ENCODE measurements at places on chromosomes 11 and 22. TPM values are rescaled to one million over a fixed set of nuclear protein-coding genes. Genes with fewer than 3 reads are reported as not detected.

The TSGA10IP gene
- 0.68 TPM for total RNA-seq

The CRKL gene
- total RNA-seq = 72.0 TPM

The CDPF1 gene
- total RNA-seq = 16.2 TPM

The TMEM132A gene
- total RNA-seq = 18.7 TPM

The MRGPRX4 gene
- total RNA-seq = not detected

The ISX gene
- 0.14 TPM for total RNA-seq

The MUC5B gene
- total RNA-seq = 17.3 TPM

The OR51G2 gene
- not detected for total RNA-seq

The NCR3LG1 gene
- total RNA-seq = 0.41 TPM

The ANO1 gene
- 43.9 TPM for total RNA-seq

- no peak for DNase-seq
Measured at GRCh38 chr22:49307481-49307830, 520.2 kb downstream of the BRD1 start.

GRCh38 chr11:36033082-36033751, 89.4 kb downstream of the LDLRAD3 start:
- DNase-seq = no peak

DNA sequence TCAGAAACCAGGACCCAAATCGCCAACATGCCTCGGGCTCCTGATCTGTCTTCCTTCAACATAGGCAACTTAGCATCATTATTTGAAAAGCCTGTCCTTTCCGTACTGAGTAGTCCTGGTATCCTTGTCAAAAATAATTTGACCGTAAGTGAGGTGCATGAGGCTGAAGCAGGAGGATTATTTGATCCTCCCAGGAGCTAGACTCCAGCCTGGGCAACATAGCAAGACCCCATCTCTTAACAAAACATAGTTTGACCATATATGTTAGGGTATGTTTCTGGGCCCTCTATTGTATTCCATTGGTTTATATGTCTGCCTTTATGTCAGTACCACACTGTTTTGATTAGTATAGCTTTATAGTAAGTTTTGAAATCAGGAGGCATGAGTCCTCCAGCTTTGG, 112.5 kb downstream of the MICAL3 start:
- no peak for DNase-seq

DNA sequence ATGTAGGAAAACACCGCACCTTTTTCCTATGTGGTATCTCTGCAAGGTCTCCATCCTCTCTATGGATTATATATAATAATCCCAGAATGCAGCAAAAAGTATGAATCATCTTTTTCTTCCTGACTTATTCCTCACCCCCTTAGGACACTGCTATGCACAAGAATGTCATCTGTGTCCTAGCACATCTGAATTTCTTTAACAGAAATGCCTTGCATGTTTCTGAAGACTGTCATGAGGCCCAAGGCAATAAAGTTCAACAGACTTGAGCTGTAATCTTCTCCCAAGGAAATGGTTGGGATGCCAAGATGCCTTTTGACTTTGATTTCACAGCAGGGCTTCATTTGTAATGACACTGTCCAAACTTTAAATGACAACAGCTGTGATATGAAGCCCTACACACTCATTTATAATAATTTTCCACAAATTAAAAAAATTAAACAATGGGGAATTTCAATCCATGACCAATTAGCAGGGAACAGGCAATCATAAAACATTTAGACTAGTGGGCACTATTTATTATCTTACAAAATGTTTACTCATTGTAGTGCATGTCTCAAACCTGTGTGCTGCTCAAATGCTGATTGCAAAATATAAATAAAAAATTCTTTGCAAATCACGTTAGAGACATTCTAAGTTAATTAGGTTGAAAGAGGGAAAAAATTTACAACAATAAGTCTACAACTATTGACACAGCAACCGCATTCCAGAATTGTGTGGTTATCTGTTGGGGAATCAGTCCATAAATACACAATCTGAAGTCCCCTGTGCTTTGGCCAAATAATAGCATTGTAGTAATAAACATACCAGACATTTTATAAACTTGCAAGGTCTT, 242.3 kb downstream of the SWAP70 start:
- peak; percentile 20 for DNase-seq

DNA sequence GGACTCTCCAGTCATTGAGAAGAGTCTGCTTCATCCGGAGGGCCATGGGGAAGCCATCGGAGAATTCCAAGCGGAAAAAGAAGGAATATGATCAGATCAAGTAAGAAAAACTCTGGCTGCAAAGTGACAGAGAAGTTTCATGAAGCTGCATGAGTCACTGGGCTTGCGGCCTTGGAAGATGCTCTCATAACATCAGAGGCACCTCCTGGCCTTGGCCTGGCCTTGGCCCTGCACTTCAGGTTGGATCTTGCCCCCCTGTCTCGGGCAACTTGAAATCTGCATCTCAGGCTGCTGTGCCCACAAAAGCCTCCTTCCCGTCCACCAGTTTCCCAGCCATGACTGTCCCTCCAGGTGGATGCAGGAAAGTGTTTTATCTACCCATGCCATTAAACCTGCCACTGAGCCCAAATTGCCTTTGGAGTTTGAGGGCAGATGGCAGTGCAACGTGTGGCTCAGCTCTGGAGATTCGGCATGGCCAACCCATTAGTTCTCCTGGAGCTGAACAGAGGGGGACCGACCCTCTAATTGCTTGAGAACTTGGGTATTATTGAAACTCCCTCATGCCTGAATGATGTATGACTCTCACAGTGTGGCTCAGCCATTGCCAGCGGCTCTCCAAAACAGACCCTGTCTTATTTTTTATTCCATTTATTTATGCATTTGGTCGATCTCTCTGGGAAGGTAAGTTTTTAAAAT, 66.7 kb downstream of the SEZ6L start:
- no peak for DNase-seq

- no peak for DNase-seq
Measured at GRCh38 chr11:46001448-46001914, 79.0 kb downstream of the LARGE2 start.

DNA sequence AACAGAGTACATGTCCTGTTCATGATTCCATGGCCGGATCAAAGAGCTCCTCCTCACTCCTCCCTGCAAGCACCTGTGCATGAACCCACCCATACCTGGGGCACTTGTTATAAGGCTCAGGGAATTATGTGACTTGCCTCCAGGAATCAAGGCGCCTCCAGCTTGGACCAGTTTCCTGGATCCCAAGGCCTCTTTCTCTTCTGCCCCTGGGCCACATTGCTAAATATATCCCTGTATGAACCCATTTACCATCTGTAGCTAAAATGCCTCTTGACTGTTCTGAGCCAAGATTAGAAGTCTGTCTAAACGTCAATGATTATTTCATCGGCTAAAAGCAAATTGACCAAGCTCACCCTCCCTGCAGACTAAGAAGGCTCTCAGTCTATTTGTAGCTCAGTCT, 135.6 kb downstream of the KIRREL3 start:
- no peak for DNase-seq

- no peak for DNase-seq
Measured at GRCh38 chr11:7576726-7577290, 63.0 kb downstream of the PPFIBP2 start.

- no peak for DNase-seq
Measured at GRCh38 chr11:85423316-85423715, 203.8 kb downstream of the DLG2 start.

DNA sequence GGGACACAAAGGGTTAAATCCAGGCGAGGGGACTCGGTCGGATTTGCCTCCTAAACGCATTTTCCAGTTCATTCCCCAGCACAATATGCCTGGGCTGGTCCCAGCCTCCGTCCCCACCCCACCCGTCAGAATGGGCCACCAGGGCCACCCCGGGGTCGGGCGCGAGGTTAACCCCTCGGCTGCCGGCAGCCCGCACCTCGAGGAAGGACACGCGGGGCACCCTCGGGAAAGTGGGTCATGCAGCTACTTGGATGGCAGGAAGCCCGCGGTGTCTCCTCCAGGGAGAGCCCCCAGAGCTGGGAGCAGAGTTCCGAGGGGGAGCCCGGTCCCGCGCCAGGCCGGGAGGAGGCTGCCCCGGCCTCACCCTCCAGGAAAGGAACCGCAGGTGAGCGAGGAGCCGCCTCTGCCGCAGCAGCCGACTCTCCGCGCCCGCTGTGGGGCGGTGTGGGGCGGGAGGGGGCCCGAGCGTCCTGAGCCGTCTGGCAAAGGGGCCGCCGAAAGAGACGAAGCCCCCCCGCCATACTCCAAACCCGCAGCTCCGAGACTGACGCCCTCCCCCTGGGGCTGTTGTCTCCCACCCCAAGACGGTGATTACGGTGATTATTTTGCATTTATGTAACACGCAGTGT, 1.4 kb downstream of the NECTIN1 start:
- DNase-seq = peak; percentile 37

GRCh38 chr11:134346101-134346975, 14.6 kb downstream of the GLB1L2 start:
- DNase-seq = no peak

DNA sequence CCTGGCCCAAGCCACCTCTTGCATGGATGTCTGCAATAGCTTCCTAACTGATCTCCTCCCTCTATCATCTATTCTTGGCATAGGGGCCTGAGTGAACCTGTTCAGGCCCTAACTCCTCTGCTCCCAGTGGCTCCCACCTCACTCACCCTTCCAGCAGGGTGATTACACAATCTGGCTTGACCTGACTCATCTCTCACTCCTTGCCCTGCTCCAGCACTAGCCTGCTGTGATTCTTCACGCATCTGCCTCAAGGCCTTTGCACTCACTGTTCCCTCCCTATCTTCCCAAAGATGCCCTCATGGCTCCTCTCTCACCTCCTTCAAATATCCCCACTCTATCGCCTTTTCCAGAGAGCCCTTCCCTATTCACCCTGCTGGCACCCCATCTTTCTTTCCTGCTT, 10.5 kb downstream of the SCN4B start:
- no peak for DNase-seq

DNA sequence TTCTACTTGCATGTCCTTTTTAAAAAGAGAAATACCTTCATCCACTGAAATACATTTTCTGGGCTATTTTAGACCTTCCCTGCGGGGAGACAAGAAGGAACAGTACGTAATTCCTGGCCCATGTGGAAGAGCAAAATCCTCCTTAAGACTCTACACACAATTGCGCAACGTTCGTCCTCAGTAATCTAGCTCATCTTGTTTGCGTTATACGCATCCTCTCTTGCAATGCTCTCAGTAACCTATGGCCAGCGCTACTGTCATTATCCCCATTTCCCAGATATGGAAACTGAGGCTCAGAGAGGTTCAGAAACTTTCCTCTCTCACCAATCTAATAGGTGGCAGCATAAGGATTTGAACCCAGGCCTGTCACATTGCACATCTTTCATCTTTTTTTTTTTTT, 54.6 kb downstream of the RPUSD4 start:
- DNase-seq = no peak

DNA sequence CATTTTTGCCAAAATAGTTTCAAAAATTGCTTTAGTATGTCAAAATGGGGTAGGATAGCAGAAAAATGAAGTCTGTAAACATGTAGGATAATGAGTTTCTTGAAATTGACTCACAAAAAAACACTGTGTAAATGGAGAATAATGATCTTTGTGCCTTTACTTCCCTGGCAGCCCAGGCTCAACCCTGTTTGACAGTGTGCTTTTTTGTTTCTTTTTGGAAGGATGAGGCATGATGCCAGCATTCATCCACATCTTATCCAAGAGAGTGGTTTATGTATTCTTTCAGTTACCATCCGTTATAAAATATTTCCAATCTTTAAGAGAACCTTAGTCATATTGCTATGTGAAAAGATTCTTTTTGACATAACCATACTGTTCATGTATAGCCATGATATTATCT, 70.6 kb downstream of the ARHGAP42 start:
- DNase-seq = no peak

DNA sequence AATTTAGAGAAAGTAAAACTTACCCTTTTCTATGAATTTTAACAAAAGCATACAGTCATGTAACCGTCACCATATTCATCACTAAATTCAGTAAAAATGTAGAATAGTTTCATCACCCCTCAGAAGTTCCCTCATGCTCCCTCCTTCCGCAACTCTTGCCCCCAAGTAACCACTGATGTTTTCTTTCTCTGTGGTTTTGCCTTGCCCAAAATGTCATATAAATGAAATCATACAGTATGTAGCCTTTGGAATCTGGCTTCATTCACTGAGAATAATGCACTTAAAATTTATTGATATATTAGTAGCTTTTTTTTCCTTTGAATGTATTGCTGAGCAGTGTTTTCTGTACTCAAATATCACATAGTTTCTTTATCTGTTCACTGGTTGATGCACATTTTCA, 60.1 kb downstream of the DCUN1D5 start:
- no peak for DNase-seq

DNA sequence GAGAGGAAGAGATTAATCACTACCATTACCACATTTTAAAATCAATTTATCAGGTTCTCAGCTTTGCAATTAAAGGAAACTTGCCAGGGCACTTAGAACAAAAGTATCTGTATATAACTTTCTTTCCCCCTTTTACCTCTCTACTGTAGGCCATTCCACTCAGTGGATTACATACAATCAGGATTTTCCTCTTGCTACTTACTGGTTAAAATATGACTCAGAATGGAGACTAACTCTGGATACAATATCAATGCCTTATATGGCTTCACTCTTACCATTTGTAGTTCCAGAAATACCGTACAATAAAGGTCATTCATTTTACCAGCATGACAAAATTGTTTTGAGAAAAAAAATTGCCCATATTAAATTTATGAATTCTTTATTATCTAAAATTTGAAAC, 706.8 kb downstream of the KCNA4 start:
- no peak for DNase-seq

- DNase-seq = no peak
Measured at GRCh38 chr11:126319374-126319740, 15.5 kb downstream of the DCPS start.

DNA sequence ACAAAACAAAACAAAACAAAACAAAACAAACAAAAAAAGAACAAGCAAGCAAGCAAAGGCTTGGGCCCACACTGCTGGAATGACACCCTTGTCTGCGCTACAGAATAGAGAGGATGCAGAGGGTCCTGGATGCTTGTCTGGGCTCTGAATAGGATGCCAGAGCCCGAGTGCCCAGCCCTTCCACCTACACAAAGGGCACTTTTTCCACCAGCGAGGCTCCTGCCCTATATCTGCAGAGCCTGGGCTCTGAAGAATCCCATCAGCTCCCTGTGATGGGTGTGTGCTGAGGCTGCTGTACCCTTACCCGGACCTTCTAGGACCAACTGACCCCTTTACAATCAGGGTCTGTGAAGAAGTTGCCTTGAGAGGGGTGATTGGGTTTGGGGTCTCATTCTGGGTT, 221.2 kb downstream of the DSCAML1 start:
- DNase-seq = no peak

GRCh38 chr11:19793326-19793725, 80.7 kb downstream of the NAV2 start:
- no peak for DNase-seq

DNA sequence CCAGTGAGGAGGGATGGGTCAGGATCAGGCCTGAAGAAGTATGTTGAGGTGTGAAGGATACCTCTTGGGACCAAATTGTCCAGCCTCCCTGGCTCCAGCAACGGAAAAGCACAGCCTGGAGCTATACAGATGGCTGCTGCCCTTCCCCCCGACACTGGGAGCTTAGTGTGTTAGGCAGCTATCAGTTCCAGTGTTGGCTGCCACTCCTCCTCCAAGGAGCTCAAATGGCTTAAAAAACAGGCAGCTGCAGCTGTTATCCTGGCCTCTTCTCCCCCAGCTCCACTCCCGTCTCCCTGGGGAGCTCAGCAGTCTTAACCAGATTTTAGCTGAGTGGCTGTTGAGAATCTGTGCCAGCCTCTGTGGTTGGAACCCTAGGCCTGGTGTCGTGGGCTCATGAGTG, 225.0 kb downstream of the JRKL start:
- no peak for DNase-seq

GRCh38 chr22:22084089-22084711, 101.6 kb upstream of the TOP3B start:
- DNase-seq = no peak

GRCh38 chr11:72831521-72832300, 17.5 kb downstream of the ATG16L2 start:
- DNase-seq = peak; percentile 77

Measured in prostate gland (tissue), 2 donors.